Fibroblast of skin of back (primary cell): ENCODE measurements at places on chromosomes 7 and 10.

GRCh38 chr7:46163246-46163645 is 242.2 kb upstream of the IGFBP3 start:
- DNase-seq = no peak

- DNase-seq = no peak
These were observed 37.2 kb upstream of the DRGX start for GRCh38 chr10:49433069-49433468.

DNA sequence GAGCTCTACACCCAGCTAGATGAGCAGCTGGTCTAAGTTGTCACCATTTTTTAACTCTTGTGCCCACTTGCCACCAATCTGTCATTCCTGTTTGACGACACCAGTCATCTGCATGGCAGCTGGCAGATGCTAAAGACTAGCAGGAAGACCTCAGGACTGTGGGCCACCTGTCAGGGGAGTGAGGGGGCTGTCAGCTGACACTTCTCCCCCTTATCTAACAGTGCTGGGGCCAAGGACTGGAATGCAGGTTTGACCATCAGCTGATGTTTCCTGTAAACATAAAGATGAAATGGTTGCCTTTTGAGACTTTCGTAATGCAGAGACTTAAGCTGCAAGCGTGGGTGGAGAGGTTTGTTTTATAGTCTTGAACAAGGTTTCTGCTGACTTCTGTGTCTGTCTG is 93.5 kb downstream of the WNT2 start:
- DNase-seq = no peak

- no peak for DNase-seq
These were observed 1.7 kb downstream of the SHTN1 start for GRCh38 chr10:117003336-117003735.

DNA sequence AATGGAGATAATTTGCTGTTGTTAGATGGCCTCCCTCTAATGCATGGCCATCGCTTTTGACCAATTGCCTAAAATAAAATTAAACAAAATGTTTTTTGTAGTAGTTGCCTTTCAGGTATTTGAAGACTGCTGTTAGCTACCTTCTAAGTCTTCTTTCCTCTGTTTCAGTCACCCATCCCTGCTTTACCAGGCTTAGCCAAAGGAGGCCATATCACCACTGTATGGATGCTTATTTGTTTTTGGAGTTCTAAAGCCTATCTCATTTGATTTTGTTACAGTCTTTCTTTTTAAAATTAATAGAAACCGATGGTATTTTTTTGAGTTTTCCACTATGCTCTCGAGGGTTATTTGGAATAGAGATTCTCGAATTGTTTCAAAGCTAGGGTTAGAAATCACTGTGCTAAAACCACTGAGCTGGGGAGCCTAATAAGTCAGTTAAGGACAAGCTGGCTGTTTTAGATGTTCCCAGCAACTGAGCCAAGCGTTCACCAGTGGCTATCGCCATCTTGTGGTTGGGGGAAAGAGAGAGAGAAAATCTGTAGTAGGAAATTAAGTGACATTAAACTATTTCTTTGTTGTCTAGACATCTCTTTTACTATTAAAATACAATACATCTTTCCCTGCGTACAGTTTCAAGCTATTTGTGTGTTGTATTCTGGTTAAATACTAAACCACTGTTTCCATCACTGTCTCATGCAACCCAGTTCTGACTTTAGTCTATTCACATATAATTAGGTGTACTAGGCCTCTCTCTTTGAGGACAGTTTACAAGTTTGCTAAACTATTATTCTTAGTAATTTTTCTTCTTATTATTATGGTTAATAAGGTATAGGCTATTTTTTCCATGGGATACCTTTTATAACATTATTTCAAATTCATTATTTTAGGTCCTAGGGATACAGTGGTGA is 52.2 kb downstream of the GPR158 start:
- peak; percentile 41 for DNase-seq

- no peak for DNase-seq
These were observed 15.5 kb downstream of the ZNF487 start for GRCh38 chr10:43452356-43452914.

GRCh38 chr10:58543141-58543540 is 30.5 kb downstream of the BICC1 start:
- DNase-seq = no peak

- DNase-seq = peak; percentile 75
These were observed 42.6 kb downstream of the BAMBI start for GRCh38 chr10:28719789-28720436.

- DNase-seq = no peak
These were observed 524 bp upstream of the FUOM start for GRCh38 chr10:133358162-133358924.

GRCh38 chr10:113300617-113301016 is 252.2 kb upstream of the HABP2 start:
- no peak for DNase-seq

DNA sequence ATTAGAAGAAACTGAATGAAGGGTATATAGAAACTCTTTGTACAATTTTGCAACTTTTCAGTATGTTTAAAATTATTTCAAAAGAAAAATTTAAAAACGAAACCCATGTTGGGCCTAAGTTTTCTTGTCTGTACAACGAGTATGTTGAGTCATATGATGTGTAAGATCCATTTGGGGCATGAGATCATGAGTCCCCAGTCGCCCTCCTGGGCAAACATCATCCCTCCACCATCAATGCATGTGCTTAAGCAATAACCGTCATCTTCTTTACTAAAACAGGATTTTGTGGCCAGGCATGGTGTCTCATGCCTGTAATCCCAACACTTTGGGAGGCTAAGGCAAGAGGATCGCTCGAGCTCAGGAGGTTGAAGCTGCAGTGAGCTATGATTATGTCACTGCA is 54.2 kb upstream of the CDCA7L start:
- DNase-seq = peak; percentile 20

DNA sequence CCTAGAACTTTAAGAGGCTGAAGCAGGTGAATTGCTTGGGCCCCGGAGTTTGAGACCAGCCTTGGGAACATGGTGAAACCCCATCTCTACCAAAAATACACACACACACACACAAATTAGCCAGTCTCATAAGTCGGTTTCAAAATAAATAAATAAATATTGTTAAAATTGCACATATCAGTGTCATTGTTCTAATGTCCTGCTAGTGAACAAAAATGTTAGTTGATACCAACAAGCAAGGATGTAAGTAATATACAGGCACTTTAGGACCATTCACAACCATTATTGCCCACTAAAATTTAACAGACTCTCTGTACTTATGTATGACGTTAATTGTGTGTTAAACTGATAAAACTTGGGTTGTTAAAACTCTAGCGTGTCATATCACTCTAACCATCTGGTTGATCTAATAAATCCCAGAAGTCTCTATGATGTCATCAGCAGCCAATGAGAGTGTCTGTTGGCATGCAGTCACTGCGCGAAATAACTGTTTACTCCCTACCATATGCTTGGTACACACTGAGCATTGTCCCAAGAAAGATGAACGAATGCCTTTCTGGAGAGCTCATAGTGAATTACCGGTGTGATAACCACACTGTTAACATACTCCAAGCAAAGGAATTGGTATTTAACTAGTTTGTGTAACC is 30.4 kb upstream of the OTUD1 start:
- DNase-seq = peak; percentile 26

- DNase-seq = no peak
These were observed 49.3 kb upstream of the PARD3 start for GRCh38 chr10:34864149-34865067.

- DNase-seq = no peak
These were observed 71.8 kb upstream of the DNAJB6 start for GRCh38 chr7:157265051-157265450.

GRCh38 chr7:33940503-33940902 is 35.2 kb downstream of the BMPER start:
- peak; percentile 45 for DNase-seq

DNA sequence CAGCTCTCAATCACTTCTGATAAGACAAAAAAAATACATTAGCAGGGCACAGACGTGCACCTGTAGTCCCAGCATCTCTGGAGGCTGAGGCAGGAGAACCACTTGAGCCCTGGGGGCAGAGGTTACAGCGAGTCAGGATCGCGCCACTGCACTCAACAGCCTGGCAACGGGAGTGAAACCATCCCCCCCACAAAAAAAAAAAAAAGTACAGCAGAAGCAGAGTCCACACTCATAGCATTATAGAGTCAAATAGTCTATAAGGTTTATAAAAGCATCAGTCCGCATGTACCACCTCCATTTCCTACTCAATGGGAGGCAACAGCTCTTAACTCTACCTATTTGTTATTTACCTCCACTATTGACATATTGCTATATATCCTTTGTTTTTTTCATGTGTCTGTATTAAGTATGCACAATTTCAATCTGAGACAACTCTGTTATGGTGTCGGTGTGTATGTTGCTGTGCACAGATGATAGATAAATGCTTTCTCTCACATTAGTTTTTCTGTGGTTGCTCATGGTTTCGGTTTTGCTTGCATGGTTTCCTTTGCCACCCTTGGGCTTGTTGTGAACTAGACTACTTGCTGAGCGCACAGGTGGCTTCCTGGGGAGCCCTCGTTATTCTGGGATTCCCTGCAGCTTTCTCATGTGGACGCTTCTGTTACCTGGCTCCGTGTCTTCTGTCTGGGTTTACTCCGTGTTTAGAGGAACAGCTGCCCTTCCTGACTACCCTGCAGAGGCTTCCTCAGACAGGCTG is 40.4 kb downstream of the PROSER2 start:
- DNase-seq = no peak

DNA sequence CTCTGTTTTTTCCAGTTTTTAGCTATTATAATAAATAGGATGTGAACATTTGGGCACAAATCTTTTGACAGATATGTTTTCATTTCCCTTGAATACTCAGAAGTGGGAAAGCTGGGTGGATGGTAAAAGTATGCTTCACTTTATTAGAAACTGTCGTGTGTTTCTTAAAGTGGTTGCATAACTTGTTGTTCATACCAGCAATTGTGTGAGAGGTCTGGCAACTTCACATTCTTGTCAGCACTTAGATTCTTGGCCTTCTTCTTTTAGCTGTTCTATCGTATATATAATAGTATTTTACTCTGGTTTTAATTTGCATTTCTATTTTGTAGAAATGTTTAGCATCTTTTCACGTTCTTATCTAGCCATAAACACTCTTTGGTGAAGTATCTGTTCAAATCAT is 894.4 kb downstream of the KCNMA1 start:
- DNase-seq = no peak

GRCh38 chr10:60430836-60431597 is 41.3 kb upstream of the ANK3 start:
- DNase-seq = peak; percentile 52

DNA sequence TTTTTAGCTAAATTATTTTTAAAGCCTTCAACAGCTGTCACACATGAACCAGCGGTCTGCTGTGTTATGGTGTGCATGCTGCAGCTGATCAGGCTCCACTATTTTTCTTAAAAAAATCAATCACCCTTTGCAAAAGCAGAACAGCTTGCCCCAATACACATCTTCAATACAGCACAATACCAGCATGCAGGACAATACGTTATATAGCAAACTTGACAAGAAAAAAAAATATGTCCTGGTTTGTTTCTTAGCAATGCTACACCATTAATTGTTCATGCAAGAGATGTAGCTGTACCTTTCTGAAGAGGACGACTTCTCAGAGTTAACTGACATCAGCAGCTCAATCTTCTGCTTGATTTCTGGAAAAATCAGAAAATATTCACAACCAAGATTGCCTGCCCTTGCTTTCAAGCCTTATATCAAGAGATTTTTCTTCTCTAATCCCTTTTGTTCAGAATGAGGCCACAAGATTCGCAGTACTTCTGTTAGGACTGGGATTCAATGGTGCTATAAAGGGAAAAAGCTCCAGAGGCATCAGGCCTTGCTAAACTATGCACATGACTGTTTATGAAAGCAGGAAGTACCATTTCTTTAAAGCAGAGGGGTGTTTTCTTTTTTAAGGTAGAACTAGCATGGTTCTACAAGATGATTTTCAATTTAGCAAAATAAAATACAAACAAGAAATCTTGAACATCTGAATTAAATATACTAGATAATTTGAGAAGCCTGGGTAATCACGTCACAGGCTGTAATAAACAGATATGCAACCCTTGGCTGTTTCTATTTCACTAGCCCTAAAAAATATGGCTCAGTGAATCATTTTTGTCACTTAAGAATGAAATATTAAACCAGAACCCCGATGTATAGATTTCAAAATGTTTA is 120.0 kb downstream of the SRPK2 start:
- peak; percentile 69 for DNase-seq

GRCh38 chr10:44261710-44262455 is 123.0 kb downstream of the CXCL12 start:
- DNase-seq = no peak

- DNase-seq = peak; percentile 47
These were observed 11.8 kb downstream of the ZAN start for GRCh38 chr7:100745184-100745583.

DNA sequence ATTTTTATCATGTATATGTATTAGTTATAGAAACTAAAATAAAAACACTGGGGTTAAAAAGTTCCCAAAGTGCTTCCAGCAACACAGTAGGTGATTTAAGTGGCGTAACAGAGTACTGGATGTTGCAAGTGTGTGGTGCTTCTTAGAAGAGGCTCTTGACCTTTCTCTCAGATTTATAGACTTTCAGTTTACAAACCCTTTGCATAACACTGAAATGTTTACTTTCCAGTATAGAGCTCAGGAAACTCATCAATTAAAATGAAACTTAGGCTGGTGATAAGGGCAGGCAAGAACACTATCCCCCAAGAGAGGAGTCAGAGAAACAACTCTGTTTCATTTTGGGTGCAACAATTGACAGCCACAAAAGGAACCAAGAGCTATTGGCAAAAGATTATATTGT is 27.5 kb upstream of the SMC3 start:
- no peak for DNase-seq
